ENCODE measurements at places on chromosomes 6 and 20.

- no peak for DNase-seq
Measured at GRCh38 chr6:16979677-16980370, 122.0 kb upstream of the STMND1 start.

- DNase-seq, result peak; percentile 74
Measured at GRCh38 chr6:150717419-150717818, 117.7 kb downstream of the PLEKHG1 start.

GRCh38 chr6:15475261-15475660, 187.6 kb downstream of the DTNBP1 start:
- no peak for DNase-seq

- peak; percentile 58 for DNase-seq
Measured at GRCh38 chr20:9966966-9967365, 67.8 kb upstream of the ANKEF1 start.

GRCh38 chr20:23082846-23083552, 3.1 kb downstream of the CD93 start:
- DNase-seq, result no peak

DNA sequence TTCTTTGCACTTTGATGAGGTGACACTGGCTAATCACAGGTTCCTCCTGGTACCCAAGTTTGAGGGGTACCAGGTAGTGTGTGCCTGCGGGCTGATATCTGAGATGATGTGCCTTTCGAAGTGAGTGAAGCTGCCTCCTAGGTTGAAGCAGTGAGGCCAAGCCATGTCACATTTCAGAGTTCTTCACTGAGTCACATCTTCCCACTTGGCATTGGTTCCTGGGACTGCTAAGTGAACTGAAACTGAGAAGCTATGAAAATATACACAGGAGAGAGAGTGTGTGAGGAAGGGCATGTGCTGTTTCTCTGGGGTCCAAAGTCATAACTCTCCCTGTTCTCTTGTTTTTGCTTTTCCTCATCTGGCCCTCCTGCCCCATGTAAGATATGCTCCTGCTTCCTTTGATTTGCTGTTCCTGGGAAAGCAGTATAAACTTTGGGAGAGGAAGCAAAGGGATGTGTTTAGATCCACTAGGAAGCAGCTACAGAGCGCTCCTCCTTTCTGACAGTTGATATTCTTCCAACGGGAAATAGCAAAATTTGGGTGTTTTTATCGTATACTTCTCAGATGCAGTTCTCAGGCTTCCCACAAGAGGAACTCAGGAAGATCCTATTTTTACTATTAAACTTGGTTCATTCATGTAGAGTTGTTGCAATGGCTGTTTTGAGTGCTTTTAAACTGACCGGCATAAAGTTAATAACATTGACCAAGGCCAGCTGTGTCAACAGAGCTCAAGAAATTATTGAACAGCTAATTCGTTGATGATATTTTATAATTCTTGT, 153.7 kb downstream of the MOXD1 start:
- no peak for DNase-seq

DNA sequence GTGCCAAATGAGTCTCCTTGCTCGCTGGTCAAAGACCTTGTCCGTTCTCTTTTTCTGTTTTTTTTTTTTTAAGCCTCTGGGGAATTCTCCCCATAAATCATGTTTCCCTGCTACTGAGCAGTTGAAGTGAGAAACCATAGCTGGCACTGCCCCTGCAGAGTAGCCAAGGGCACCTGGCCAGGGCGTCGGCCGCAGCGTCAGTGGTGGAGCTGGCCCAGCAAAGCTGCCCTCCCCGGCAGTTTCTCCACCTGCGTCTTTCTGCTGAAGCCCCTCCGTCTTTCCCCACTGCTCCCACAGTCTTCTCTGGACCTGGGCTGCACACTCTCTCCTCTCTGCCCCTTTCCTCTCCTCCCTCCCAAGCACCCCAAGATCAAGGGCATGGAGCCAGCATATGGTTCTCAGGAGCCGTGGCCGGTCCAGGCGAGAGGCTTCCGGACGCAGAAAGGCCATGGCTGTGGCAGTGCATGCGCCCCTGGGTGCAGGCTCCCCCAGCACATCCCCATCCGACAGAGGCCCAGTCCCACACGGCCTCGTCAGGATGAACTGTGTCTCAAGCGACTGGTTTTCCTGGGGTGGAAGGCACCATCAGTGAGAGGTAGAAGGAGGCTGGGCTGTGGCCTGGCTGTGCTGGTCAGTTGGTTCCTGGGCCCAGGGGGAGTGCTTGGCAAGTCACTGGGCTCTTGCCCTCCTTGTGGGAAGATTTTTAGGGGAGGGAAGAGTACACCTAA, 218.1 kb downstream of the ERMARD start:
- no peak for DNase-seq

DNA sequence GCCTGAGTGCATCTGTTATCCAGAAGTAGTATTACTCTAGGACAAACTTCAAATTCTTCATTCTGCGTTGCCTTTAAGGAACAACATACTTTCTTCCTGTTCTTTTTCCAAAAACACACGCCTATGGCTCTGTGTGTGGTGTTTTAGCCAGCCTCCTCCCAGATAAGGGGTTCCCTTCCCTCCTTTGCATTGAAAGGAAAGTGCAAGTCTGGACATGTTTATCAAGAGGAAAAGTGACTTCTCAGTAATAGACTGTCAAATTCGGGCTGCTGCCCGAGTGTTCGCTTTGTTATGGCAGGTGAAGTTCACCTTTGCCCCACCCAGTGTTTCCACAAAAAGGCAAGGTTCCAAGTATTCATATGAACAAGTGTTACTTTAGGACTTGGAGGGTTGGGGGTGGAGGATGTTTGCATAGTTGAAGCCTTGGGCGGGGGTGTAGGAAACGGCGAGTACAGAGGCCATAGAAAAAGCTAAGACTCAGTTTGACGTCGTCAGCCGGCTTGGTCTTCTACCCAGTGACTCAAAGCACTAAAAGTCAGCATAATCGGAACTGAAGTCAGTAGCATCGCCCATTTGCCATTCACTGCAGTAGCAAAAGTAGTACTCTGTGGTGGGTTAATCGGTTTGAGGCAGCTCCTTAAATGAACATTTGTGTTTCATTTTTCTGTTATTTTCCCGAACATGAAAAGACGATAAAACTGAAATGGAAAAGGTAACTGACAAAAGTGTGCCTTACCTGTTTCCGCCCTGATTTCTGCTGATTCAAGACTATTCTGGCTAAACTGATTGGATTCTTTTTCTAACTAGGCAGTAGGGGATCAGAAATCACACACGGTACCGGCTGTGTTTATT, 12.5 kb downstream of the PRDM1 start:
- no peak for DNase-seq

Data from HuH-7 (cell line).